ENCODE measurements at places on chromosomes 6 and 20.

- DNase-seq: no peak
Measured at GRCh38 chr6:26173836-26174145, 86.6 kb downstream of the HFE start.

DNA sequence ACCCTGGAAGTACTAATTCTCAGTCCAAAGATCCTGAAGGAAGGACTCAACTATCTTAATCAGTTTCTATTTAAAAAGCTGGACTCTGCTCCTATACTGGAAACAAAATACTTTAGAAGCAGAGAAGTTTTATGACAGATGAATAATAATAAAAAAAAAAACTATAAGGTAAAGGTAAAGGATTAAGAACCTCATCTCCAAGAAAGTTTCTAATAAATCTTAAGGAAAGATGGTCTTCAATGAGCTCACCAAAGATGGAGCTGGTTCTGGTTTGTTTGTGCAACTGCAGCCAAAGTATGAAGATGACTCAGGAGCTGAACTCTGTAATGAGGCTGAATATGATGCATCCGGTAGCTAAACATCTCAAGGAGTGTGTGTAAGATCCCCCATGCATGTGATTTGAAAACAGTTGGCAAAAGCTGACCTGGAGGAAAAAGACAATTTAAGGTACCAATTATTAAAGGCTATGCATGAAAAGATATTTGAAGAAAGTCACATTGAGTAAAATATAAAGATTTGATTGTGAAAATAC is 25.2 kb downstream of the MED23 start:
- no peak for DNase-seq

- DNase-seq: peak; percentile 39
Measured at GRCh38 chr6:125099211-125100073, 54.1 kb upstream of the TPD52L1 start.

DNA sequence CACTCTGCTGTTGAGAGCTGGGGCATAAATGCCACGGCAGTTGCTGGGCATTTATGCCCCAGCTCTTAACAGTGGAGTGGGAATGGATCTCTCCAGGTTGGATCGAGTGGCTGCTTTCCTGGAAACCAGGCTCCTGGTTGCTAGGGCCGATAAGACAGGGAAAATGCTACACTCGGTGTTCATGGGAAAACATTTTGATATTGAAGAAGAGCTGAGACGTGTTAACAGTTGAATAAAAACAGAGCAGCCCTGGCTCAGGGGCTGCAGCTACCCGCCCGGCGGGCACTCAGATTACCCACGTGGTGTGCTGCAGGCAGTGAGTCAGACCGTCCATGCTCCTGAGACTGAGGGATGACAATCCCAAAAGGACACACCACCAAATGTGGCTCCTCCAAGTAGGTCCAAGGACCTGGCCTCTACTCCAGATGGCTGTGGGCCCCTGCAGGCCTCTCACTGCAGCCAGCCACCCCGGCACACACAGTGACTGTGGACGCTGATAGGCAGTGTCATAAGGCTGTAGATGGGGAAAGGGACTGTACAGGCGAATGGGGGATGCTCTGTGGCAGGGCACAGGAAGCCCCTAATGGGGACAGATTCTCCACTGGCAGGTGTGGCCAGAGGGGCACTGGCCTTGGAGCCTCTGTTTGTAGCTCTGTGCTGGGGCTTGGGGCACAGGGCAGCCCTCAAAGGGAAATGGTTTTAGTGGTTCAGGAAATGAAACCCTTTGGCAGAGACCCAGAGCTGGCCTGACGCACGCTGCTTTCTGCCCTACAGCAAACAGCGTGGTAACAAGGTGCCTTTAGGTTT is 237.8 kb downstream of the LY86 start:
- DNase-seq: no peak

- DNase-seq: no peak
Measured at GRCh38 chr20:45347297-45347935, 808 bp downstream of the SDC4 start.

- no peak for DNase-seq
Measured at GRCh38 chr6:85679445-85680123, 36.9 kb upstream of the SYNCRIP start.

DNA sequence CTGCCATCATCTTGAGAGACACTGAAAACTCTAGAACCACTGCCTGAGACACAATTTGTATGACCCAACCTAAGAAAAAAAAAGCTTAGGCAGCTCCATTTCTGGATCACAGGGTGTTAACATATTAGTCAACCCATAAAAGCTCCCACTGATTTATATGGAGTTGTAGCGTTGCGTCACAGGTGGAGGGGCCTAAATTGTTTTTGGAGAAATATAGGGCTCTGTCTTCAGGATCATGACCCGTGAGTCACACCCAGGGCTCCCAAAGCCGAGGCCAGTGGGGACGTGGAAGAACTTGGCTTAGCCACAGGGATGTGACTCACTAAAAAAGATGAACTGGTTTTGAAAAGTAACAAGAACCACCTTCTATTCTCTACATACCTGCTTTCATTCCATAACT is 116.5 kb upstream of the BMP2 start:
- no peak for DNase-seq

GRCh38 chr6:155523821-155524651 is 68.4 kb upstream of the NOX3 start:
- DNase-seq: no peak

- no peak for DNase-seq
Measured at GRCh38 chr6:140478631-140479030, 1104.2 kb upstream of the CITED2 start.

DNA sequence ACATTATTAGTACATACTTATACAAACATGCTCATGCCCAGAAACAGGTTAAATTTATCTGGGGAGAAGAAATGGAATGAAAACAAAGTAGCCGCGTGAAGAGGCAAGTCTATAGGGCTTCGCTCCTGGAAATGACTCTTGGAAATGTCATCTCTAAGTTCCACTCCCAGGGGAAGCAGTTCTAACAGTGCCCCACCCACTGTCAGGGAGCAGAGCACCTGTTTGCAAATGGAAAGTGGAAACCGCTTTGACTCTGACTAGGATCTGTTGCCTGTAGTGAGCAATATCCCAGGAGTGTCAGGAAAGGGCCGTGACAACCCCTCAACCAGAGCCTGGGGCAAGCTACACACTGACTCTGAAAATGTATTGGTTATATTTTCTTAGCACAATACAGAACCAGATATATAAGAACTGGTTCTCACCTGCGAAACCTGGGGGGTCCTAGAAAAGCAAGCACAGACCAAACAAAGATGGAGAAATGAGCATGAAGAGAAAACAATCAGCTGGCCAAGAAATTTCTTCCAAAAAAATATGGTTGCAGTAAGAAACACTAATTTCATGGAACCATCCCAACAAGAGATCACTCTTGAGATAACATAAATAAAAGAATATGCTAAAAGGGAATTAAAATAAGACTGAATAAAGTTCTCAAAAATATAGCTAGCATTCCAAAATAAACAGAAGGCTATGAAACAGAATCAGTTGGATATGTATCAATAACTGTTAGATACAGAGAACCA is 47.5 kb upstream of the CRISP1 start:
- no peak for DNase-seq

DNA sequence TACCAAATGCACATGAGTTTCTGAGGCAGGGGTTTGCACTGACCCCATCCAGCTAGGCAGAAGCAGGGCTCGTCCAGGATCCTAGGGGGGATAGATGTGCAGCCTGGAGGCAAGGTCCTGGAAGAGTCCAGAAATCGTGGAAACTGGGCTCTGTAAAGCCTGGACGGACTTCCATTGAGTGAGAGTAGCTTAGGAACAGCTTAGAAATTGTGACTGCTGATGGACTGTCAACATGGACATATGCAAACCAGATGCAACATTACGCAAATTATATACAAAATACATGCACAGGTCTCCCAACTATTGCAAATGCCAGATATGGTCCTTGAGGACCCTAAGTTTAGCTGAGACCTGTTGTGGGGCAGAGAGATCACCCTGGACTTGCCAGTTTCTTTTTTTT is 4.8 kb upstream of the EMILIN3 start:
- DNase-seq: no peak

DNA sequence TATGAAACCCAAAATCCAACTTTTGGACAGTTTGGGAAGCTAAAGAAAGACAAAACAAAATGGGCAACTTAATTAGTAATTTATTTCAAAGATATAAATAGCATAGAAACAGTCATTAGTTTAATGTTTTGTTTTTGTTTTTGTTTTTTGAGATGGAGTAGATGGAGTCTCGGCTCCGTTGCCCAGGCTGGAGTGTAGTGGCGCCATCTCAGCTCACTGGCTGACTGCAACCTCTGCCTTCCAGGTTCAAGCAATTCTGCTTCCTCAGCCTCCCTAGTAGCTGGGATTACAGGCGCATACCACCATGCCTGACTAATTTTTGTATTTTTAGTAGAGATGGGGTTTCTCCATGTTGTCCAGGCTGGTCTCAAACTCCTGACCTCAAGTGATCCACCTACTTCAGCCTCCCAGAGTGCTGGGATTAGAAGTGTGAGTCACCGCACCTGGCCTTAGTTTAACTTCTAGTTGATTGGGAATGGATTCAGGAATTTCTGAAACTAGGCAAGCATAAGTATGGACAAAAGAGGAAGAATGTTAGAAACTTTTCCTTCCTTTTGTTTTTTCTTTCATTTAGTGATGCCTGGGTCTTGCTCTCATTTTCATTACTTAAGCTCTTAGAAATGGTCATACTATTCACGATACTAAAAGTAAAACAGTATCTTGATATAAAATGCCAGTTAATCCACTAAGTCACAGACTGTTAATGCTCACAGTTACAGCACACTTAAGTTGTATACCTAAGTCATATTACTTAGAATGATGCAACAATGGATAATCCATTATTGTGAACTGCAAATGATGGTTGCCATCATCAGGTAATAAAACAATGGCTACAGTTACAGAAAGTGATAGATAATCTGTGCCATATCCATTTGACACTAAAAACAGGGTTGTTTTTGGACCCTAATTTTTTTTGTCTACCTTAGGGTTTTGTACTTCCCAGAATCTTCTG is 8.2 kb downstream of the SENP6 start:
- no peak for DNase-seq

DNA sequence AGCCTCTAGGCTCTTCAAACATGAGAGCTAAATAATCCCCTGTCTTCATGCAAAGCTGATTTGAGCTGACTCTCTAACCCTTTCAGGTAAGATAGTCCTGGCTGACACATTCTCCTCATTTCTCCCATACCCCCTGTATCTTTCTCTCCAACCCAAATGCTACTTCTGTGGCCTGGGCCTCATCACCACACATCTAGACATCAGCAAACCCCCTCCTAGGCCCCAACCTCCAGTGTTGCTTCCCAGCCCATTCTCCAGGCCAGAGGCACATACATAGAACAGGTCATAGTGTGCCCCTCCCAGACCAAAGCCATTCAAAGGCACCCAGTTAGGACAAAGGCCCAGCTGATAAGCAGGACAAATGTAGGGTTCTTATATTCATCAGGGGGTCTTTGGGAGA is 84.9 kb downstream of the ANKRD60 start:
- DNase-seq: no peak

DNA sequence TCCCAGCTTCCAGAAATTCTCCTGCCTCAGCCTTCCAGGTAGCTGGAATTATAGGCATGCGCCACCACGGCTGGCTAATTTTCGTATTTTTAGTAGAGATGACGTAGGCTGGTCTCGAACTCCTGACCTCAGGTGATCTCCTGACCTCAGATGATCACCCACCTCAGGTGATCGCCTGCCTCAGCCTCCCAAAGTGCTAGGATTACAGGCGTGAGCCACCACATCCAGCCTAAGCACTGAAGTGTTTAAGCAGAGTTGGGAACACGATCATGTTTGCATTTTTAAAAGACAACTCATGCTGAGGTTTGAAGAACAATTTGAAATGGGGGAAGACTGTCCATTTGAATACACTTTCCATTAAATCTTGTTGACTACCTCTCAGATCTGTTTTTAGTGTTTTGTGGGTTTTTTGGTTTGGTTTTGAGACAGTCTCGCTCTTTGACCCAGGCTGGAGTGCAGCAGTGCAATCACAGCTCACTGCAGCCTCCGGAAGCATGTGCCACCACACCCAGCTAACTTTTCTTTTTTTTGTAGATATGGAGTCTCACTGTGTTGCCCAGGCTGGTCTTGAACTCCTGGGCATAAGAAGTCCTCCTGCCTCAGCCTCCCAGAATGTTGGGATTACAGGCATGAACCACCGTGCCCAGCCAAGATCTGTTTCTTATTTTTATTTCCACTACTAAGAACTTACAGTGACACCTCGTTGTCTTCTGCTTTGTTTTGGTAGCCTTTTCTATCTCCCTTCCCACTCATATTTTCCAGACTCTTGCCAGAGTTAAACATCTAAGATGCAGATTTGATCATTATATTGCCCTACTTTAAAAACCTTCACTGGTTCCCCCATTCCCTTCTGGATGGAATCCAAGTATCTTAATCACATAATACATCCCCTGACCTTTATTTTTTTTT is 5.5 kb downstream of the CASP8AP2 start:
- DNase-seq: peak; percentile 42

DNA sequence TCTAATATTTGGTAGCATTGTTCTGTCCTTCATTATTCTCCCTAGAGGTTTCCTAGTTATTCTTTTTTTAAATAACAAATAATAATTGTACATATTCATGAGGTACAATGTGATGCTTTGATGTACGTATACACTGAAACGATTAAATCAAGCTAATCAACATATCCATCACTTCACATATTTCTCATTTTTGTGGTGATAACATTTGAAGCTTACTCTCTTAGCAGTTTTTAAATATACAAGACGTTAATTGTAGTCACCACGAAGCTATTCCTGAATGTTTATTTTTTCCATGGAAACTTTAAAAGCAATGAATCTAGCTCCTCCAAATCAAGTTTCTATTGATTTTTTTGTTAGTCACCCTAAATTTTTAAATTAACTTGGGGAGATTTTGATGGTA is 116.5 kb upstream of the PRND start:
- no peak for DNase-seq

DNA sequence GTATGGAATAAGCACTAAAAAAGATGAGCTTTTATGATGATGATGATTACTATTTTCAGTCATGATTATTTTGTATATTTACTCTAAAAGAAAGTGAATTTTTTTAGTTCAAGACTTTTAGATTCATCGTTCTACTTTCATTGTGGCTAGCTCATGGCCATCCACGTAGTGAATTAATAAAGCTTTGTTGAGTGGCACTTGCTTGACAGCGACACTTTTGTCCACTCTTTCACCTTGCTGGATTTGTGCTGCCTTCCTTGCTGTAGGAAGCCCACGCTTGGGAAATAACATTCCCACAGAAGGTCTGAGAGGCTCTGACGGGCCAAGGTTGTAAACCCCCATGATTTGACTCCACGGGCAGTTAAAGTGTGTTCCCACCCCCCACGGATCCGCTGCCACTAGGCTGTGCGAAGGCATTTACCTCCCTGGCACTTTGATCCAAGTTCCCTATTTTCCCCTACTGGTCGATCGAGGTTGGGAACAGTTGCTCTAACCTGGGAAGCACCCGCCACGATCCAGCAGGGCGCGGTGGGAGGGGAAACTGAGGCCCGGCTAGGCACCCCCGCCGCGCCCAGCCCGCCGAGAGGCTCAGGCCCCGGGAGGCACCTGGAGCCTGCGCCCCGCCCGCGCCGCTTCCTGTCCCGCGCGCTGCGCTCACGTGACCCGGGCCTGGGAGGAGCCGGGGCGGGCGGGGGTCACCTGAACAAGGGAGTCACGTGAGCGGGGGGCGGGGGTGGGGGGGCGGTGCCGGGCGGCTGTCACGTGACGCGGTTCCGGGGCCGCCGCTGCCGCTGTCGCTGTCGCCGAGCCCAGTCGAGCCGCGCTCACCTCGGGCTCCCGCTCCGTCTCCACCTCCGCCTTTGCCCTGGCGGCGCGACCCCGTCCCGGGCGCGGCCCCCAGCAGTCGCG is at the start of gene IGF2R:
TSS of gene IGF2R (plus strand) at position 788 of the 909 bp plus-strand sequence. CDS start 165 bp downstream, outside the sequence.
- peak; percentile 96 for DNase-seq

- no peak for DNase-seq
Measured at GRCh38 chr6:75484535-75484934, 9.1 kb downstream of the FILIP1 start.

GRCh38 chr20:61882716-61883615 is 182.7 kb downstream of the TAF4 start:
- no peak for DNase-seq

GRCh38 chr20:44219170-44219730 is 8.7 kb upstream of the OSER1 start:
- no peak for DNase-seq

All from activated naive CD8-positive, alpha-beta T cell treated with anti-CD3 and anti-CD28 coated beads for 36 hours (primary cell).